Stimulated activated CD4-positive, alpha-beta T cell treated with anti-CD3 and anti-CD28 coated beads, Interleukin-15, amount 100 ng/mL, for 1 hour (primary cell): ENCODE measurements at places on chromosomes 12 and 14.

DNA sequence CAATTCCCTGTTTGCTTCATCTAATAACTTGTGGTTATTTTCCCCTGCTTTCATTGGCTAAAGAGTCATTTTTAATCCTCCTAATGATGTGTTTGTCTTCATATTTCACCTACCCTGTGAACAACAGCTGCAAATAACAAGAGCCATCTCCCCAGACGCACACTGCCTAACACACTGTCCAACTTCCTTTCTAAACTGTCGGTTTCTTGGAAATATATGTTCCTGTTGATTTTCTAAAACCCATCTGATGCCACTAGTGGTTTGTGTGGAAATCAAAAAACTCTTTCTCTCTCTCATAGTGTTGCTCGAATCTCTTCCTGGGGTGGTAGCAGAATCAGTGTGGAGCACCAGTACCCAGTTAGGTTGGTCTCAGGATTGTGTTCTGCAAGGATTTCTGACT is 226.9 kb downstream of the EPS8 start:
- DNase-seq = no peak

GRCh38 chr14:80560800-80561657 is 349.7 kb upstream of the DIO2 start:
- DNase-seq = no peak

DNA sequence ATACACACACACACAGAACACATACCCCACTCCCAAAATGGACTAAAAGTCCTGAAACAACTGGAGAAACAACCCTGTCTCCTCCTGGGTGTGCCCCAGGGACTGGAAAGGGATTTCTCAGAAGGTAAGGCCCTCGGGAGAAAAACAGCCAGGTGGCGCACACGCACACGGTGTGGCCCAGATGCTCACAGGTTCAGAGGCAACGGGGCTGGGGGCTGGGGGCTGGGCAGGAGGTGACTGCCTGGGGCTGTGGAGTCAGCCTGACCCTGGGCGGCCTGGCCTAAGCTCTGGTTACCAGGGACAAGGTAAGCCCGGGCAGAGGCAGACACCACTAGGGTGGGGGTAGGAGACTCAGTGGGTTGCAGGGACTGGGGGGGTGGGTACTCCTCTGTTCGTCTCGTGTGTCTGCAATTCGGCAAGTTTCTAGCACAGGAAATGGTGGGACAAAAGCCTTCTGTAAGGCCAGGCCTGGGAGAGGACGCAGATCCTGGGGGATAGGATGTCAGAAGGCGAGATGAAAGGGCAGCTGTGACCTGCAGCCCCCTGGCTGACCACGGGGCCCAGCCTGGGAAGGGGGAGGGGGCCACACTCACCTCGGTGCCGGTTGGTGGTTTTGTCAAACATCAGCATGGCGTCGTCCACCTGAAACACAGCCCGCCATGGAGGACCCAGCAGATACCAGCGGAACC is 10.4 kb downstream of the MSI1 start:
- no peak for DNase-seq

- DNase-seq = no peak
Observed at GRCh38 chr12:82867762-82868500, 181.2 kb downstream of the TMTC2 start.

GRCh38 chr12:65525491-65526141 is 247.1 kb downstream of the MSRB3 start:
- DNase-seq = no peak

DNA sequence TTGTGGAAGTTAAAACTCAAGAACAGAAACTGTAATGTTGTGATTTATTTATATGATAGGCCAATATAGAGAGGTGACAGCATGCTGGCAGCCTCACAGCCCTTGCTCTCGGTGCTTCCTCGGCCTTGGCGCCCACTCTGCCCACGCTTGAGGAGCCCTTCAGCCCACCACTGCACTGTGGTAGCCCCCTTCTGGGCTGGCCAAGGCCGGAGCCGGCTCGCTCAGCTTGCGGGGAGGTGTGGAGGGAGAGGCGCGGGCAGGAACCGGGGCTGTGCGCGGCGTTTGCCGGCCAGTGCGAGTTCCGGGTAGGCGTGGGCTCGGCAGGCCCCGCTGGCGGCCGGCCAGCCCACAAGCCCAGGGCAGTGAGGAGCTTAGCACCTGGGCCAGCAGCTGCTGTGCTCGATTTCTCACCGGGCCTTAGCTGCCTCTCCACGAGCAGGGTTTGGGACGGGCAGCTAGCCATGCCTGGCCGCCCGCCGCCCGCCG is 65.8 kb upstream of the SLC8A3 start:
- DNase-seq = no peak

DNA sequence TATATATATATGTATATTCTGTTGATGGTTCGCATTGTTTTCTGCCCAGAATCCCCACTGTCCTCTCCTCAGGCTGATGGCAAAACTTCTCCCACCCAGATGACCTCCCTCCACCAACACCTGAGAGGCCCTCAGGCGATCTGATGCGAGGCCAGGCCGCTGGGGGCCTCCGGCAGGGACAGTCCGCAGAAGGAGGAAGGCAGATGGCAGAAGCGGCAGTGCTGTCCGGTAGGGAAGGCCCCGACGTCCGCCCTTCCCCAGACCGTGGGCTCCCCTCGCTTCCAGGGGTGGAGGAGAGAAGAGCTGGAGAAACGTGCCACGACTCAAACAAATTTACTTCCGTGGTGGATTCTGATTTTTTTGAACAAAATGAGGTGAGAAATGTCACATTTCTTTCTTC is 178.3 kb upstream of the RGS6 start:
- no peak for DNase-seq
